NCI-H748 treated with DMSO at 0.1 percent for 48 hours (cell line): ENCODE measurements at places on chromosomes 3 and 15.

DNA sequence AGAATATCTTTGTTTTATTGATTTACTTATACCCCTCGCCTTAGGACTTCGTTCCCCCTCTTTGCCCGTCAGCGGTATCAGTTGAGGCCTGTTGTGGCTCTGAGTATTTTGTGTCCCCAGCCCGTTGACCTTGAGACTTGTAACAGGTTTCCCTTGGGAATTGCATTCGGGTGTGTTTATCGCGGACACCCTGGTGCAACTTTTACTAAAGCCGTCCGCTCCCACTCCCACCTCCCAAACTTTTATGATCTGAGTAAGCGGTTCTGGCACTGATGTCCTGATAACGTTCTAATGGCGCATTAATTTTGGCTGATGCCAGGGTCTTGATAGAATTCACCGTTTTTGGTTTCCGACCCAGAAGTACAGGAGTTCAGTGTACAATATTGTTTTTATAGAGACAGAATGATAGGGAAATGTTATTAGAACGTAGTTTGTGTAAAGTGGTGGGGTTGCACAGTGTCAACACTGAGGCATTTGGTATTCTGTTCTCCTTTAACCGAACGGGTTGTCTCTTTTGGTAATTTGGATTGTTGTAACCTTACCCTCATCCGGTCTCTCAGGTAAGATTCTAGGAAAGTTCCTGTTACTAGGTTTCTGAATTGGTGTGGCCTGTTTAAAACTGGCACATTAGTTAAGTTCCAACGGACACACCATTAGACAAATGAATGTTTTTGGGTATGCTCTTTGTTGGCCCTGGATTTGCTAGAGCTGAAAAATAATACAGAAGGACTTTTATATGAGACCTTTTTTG, 47.8 kb downstream of the OIP5 start:
- no peak for DNase-seq

DNA sequence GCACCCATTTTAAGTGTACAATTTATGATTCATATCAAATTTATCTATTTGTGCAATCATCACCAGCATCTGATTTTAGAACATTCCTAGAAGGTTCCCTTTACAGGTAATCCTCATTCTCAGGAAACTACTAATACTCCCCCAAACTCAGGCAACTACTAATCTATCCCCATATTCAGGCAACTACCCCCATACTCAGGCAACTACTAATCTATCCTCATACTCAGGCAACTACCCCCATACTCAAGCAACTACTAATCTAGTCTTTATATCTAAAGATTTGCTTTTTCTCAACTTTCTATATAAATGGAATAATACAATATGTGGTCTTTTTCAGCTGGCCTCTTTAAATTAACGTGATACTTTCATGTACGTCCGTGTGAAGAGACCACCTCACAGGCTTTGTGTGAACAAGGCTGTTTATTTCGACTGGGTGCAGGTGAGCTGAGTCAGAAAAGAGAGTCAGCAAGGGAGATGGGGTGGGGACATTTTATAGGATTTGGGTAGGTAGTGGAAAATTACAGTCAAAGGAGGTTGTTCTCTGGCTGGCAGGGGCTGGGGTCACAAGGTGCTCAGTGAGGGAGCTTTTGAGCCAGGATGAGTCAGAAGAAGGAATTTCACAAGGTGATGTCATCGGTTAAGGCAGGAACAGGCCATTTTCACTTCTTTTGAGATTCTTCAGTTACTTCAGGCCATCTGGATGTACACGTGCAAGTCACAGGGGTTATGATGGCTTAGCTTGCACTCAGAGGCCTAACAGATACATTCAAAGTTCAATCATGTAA, 1444.5 kb upstream of the CADM2 start:
- no peak for DNase-seq

GRCh38 chr3:71322154-71322553, 261.4 kb downstream of the FOXP1 start:
- no peak for DNase-seq

- DNase-seq: no peak
Observed at GRCh38 chr15:72616491-72617210, 37.8 kb upstream of the GOLGA6B start.

DNA sequence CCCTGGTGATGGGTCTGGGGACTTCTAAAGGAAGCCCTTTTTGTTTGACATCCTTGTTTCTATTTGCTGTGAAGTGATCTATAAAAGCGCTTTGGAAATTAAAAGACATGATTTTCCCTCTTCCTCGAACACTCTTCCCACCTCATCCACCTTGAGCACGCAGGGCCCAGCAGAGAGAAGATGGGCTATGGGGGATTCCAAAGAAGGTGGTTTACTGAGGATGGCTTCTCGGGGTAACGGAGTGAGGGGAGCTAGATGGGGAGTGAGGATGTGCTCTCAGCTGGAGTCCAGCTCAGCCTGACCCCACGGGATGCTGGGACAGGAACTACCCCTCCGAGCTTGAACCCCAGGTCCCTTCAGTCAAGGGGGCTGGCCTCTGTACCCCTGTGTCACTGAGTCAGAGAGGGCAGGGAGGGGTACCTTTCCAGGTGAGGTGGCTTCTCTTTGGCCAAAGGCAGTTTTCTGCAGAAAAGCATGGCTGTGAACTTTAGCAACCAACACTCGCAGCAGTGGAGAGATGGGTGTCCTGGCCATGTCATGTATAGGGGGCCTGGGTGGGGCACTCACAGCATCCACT, 180.7 kb upstream of the SMAD3 start:
- DNase-seq: no peak

DNA sequence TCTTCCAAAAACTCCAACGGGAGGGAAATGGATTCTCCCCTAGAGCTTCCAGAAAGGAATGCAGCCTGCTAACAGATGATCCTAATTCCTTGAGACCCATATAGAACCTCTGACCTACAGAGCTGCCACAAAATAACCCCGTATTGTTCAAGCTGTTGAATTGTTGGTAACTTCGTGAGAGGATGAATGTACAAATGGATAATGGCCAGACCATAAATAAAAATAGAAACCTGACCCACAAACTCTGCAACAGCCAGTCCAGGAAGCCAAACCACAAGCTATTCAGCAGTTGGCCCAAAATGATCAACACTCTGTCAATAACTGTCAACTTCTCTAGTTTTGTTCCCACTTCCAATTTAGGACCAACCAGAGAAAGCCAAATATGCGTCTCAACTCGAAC, 414.0 kb upstream of the ZNF717 start:
- no peak for DNase-seq

GRCh38 chr3:65342084-65342683, 654.4 kb upstream of the ADAMTS9 start:
- DNase-seq: peak; percentile 4

GRCh38 chr3:61858054-61858453, 296.7 kb downstream of the PTPRG start:
- DNase-seq: peak; percentile 13

GRCh38 chr15:37061996-37062395, 38.4 kb downstream of the MEIS2 start:
- no peak for DNase-seq

- DNase-seq: no peak
Observed at GRCh38 chr3:123348471-123349200, 100.3 kb downstream of the ADCY5 start.

DNA sequence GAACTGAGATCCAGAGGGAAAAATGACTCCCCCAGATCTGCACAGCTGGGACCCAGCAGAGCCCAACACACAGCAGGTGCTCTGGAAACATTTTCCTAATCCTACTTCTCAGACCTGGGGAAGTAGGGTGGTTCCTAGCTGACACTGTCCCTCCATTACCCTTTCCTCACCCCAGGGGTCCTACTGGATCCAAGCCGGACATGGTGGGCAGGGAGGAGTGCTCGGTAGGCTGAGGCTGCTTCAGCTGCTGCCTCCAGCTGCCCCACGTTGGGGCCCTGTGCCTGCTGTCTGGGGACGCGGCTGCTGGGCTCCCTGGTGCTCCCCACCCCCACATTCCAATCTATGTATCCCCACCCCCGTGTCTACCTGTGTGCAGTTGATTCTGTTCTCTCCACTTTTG, 29.8 kb upstream of the SLC6A6 start:
- DNase-seq: no peak

GRCh38 chr3:177574222-177574856, 377.1 kb upstream of the TBL1XR1 start:
- no peak for DNase-seq

DNA sequence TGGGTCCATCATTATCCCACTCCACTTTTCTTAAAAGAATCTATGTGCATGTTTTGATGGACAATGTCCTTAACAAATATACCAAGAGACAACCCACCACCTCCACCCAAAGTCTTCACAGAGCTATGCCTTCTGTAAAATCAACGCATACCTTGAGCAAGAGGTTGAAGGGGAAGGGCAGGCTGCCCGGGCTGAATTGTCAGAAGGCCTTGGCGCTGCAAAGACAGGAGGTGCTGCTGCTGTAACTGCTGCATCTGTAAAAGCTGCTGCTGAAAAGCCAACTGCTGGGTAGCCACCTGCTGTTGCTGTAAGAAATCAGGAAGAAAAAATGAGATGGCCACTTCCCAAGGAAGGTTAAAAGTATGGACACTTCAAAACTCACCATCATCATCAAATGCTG, 536.7 kb downstream of the FOXP1 start:
- no peak for DNase-seq

- DNase-seq: no peak
Observed at GRCh38 chr3:73351423-73352071, 273.2 kb downstream of the PDZRN3 start.

- DNase-seq: no peak
Observed at GRCh38 chr15:29516929-29517328, 247.3 kb upstream of the NSMCE3 start.

GRCh38 chr15:48604567-48604966, 40.9 kb downstream of the FBN1 start:
- no peak for DNase-seq

GRCh38 chr15:57727031-57727430, 20.5 kb downstream of the POLR2M start:
- no peak for DNase-seq

GRCh38 chr15:43943511-43943910, 116.7 kb downstream of the WDR76 start:
- DNase-seq: no peak

GRCh38 chr3:196609805-196610515, 29.5 kb upstream of the NRROS start:
- DNase-seq: no peak

DNA sequence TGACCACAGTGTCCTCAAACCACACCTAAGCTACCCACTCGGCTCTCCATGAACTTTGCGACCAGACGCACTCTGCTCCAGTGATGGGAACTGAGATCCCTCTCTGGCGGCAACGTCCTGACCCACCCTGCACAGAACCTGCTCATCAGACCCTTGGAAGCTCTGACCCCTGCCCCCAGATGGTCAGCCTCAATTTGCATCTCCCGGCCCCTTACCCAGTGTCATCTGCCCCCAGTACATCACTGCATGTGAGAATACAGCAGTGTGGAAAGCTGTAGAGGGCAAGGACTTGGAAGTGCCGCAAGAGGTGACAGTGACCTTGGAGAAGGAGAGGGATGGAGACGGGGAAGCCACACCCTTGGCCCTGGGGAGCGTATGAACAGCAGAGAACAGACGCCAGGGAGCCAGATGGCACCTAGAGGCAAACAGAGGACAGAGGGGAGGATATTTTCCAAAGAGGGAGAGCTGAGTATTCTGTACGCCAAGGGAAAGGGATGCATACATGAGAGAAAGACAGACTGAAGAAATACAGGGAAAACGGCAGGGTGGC, 192.0 kb downstream of the XXYLT1 start:
- no peak for DNase-seq

DNA sequence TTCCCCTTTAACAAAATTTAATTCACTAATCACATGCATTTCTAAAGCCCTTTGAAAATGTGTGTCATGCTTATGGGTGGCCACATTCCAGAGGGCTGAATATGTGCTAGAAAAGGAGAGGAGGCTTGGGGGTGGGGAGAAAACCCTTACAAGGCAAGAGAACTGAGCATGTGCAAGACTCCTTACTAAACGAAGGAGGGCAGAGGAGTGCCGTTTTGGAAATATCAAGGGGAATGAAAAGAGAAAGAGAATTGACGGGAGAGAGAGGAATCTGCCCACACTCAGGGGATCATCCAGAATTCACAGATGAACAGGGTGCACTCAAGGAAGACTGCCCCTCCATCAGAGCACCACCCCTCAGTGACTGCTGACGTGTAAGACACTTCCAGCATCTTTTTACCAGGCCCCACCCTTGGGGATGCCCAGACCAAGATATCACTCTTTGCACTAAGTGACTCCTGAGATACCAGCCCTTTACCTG, 37.9 kb upstream of the TSC22D2 start:
- DNase-seq: no peak

GRCh38 chr3:105714453-105714852, 154.4 kb downstream of the CBLB start:
- no peak for DNase-seq
